ENCODE measurements at places on chromosomes 6 and 20. TPM values are rescaled to one million over a fixed set of nuclear protein-coding genes. Genes with fewer than 3 reads are reported as not detected.

The ANGPT4 gene
- not detected for total RNA-seq

The SLC22A7 gene
- total RNA-seq, result not detected

The SOX18 gene
- total RNA-seq, result not detected

The SRMS gene
- total RNA-seq, result not detected

The SIRPB1 gene
- 2.1 TPM for total RNA-seq

The RSPH9 gene
- total RNA-seq, result not detected

The TNFRSF21 gene
- 2.8 TPM for total RNA-seq

The QRSL1 gene
- 17.9 TPM for total RNA-seq

The PTK6 gene
- 0.48 TPM for total RNA-seq

Data from activated CD4-positive, alpha-beta T cell treated with anti-CD3 and anti-CD28 coated beads for 36 hours (primary cell).